ENCODE measurements at places on chromosomes 4 and X. TPM values are rescaled to one million over a fixed set of nuclear protein-coding genes. Genes with fewer than 3 reads are reported as not detected.
A peak's percentile ranks its signal among the peaks of the same experiment; 100 is the strongest.

- no peak for DNase-seq
Observed at GRCh38 chr4:111400741-111401140, 744.5 kb upstream of the FAM241A start.

GRCh38 chrX:30060718-30061117, 154.6 kb upstream of the MAGEB2 start:
- no peak for DNase-seq

- peak; percentile 31 for DNase-seq
Observed at GRCh38 chr4:153950100-153950979, 161.5 kb upstream of the SFRP2 start.

TEX13D gene
- total RNA-seq, result not detected

GRCh38 chr4:74555231-74555630, 110.3 kb downstream of the AREG start:
- no peak for DNase-seq

- DNase-seq, result no peak
Observed at GRCh38 chr4:125735102-125735501, 420.3 kb downstream of the FAT4 start.

SRPX2 gene
- total RNA-seq, result not detected
